GM10248 (cell line): ENCODE measurements at places on chromosomes 3 and 15.

DNA sequence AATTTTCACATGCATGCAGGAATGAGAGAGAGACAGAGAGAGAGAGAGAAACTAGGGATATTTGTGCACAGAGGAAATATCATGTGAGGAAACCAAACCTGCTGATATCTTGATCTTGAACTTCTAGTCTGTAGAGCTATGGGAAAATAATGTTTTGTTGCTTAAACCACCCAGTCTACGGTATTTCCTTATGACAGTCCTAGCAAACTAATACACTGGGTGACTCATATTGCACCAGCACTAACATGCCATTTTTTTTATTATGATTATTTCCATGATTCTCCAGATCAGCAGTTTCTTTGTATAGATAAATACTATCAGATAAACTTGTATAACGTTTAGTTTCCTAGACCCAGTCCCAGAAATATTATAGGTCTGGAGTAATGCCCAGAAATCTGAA is 1259.0 kb downstream of the ZPLD1 start:
- DNase-seq = no peak

DNA sequence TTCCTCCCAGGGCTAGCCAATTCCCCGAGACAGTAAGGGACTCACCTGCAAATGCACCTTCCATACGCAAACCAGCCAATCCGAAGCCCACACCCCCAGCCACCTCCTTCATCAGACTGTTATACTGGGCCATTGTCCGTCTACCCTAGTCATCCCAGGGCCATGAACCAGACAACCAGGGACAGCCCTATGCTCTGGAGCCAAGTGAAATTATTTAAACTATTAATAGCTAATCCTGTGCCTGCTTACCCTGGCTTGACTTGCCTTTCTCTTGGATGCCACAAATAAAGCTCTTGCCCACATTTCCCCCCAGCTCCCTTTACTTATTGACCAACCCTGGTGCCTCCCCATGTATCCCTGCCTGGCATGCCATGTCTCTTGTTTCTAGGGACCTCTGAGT is 4.0 kb upstream of the CHRNB4 start:
- no peak for DNase-seq

DNA sequence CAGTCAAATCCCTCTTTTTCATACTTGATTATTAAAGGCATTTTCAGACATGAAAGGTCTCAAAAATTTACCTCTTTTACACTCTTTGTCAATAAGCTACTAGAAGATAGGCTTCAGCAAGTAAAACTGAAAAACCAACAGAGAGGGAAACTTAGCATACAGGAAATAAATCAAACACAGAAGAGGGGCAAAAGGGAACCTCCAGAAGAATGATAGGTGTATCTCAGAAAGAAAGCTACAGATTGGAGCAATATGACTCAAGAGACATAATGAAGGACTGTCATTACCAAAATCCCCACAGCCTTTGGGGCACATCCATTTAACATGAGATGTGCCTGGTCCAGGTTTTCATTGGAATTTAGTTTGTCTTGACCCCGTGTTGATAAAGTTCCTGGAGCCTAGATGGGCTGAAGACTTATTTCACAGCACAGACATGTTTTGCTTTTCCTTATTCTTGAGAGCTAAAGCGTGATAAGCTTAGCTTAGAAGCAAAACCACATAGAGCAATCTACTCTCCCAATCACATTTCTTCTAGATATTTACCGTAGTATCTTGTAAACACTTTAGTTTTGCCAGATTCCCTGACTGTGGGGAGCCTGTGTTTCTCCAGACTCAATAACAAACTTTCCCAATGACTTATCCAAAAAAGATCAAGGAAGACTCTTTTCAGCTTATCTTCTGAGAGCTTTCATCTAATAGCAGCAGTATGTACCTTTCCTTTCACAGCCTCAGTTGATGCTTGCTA is 11.7 kb downstream of the LRRFIP2 start:
- DNase-seq = peak; percentile 43

DNA sequence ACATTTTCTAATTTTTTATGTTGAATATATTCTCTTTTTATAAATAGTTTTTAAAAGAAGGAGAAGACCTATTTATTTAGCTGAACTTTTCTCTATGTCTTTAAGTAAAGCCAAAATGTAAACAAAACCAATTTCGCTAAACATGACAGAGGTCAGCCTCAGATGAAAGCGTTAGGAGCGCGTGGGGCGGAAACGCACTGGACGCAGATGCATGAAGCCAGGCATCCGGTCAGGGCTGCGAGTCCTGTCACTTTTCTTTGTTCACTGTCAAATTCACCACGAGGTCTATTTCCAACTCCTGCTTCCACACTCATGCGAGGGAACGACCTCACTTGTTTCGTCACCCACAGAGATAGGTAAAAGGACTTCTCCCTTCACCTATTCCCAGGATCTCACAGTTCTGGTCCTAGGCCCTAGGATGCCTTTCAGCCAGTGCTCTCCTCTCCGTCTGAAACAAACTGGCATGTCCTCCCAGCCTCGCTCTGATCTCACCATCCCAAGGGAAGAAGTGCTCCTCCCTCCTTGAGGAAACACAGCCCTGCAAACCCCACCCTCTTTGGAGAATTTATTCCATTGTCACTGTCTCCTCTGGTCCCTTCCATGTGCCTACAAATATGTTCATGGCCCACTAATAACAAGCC is 57.9 kb downstream of the ITGB5 start:
- DNase-seq = no peak

DNA sequence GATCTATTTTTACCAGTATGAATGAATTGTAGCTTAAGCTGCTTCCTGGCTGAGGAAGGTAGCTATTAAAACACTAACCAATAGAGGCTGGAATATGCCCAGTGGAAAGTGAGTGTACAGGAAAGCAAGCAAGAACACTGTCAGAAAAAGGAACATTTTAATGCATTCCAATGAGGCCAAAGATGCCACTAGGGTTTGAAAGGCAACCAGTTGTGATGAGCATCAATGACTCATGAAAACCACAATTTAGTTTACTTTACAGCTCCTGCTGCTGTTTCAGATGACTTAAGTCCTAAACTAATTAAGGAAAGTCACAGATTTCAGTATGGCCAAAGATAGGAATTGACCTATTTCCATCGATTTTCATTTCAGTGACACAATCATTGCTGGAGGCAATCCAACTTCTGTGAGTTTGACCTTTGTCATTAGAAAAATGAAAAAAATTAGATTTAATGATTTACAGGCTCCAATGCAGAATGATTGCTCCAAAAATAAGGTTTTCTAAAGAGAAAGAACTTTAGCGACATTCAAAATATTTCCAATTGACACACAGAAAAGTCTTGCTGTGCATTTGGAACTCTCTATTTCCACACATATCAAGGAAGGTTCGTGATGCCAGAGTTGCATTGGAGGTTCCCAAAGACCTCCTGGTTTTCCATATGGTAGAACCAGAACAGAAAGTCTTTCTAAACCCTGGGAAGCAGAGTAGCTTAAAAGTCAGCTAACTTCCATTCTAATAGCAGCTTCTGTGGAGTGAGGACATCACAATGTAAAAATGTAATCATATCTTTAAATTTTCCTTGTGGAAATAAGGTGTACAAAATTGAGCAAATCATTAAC is 103.0 kb downstream of the SUCNR1 start:
- no peak for DNase-seq

GRCh38 chr15:42736178-42736792 is 643 bp downstream of the CDAN1 start:
- peak; percentile 65 for DNase-seq

- no peak for DNase-seq
Observed at GRCh38 chr3:171459137-171459941, 866 bp downstream of the TNIK start.

DNA sequence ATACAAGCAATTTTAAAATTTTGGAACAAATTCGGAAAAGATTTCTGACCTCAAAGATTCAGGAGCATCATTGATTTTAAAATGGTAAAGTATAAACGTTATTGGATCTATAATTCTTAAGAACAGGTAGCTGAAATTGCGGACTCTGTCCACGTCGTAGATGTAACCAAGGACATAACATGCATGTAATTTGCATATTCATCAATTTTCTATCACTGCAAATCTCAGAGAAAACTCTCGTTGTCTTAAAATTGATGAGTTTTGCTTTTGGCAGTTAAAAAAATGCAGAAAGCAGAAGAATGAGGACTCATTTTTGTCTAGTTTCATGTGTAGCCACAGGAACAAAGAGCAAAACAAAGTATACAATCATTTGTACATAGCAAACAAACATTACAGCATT is 1094.4 kb downstream of the SI start:
- no peak for DNase-seq

GRCh38 chr3:53023072-53023823 is 22.6 kb downstream of the SFMBT1 start:
- no peak for DNase-seq

GRCh38 chr15:38242055-38242454 is 10.6 kb upstream of the SPRED1 start:
- DNase-seq = peak; percentile 32
